ENCODE measurements at places on chromosomes 3 and 15.
A peak's percentile ranks its signal among the peaks of the same experiment; 100 is the strongest.

- DNase-seq, result no peak
These were observed 23.5 kb upstream of the APEH start for GRCh38 chr3:49650637-49651036.

- DNase-seq, result no peak
These were observed 435.6 kb downstream of the GOLGA6L6 start for GRCh38 chr15:20106026-20106425.

DNA sequence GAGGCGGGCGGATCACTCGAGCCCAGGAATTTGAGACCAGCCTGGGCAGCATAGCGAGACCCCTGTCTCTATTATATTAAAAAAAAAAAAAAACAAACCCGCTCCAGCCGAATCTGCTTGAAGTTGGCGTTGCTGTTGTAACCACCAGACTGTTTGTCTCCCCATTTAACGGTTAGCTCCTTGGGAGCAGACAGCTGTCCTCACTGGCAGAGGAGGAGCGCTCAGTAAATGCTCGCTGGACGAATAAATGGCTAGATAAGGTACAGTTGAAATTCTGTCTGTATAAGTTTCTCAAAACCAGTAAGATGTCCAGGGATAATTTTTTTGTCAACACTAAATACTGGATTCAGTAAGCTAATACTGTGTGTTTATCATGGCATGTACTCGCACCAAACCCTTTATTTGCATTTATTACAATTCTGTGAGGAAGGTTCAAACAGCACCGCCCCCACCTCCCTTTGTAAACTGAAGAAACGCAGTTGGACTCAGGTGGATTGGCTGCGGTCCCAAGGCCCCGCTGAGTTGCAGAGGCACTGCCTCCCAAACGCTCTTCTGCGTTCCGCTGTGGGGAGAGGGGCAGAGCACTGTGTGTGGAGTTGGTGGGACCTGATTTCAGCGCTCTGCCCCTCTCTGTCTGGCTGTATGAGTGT, 1.1 kb downstream of the RCCD1 start:
- peak; percentile 39 for DNase-seq

DNA sequence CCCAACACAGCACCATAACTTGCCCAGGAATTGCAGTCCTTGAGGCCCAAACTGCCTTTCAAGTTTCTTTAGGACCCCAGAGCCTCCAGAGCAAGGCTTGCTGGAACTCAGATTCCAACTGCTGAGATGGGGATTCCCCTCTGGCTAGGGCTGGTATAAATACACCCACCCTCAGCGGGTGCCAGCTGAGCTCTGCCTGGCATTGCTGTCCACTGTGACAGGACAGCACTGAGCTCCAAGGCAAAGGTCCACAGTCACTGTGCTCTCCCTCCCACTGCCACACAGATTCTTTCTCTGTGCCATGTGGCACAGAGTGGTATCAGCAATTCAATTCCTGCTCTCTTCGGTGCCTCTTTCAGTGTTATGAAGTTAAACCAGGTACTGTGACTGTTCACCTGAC, 304.2 kb upstream of the LMCD1 start:
- no peak for DNase-seq

DNA sequence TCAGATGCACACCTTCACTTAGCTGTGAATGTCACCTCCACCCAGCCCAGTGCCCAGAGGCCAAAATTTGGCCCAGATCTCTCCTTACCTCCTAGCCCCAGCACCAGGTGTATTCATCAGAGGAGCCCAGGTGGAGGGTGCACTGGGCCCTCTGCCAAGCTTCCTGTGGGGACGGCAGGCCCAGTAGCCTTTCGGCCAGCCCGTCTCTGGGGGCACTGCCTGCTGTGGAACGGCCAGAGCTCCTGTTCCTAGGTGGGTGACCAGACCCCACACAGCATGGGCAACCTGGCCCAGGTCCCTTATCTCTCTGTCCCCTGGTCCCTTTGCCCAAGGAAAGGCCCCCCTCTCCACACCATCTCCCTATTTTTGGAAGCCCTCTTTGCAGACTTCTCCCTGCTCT, 67.8 kb downstream of the AAGAB start:
- no peak for DNase-seq

- peak; percentile 6 for DNase-seq
These were observed 27.5 kb downstream of the AQP9 start for GRCh38 chr15:58165661-58166060.

GRCh38 chr15:52682200-52682599, 3.0 kb upstream of the ATOSA start:
- DNase-seq, result no peak

DNA sequence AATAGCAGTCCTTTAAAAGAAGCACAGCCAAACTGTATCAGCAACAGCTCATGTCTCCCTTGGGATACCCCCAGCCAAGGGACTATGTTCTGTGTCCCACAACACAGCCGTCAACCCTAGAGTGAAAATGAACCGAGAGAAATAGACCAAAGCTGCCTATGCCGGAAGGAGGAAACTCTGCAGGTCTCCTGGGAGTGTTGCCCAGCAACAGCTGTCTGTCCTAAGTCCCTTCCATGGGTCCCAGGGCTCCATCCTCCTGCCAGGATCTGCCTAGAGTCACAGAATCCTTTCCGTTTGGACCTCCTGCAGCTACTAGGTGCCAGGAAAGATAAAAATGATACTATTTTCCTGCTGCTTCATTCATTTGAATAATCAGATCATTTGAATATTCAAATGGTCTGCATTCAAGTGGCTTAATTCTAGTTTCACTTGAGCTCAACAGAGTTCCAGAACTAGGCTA, 53.1 kb downstream of the TRANK1 start:
- DNase-seq, result no peak

DNA sequence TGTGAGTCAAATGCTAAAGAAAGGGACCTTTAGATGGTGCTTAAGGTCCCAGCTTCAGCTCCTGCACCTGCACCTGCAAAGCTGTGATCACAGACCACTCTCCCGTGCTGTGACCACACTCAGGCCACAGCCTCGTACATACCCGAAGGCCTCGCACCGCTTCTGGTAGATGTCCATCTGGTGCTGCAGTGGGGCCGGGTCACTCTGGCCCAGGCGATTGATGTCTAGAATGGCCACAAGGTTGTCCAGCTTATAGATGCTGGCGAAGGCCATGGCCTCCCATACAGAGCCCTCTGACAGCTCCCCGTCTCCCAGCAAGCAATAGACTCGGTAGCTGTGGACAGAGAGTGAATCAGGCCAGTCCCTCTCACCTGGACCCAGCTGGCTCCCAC, 21.0 kb downstream of the TKT start:
- no peak for DNase-seq

DNA sequence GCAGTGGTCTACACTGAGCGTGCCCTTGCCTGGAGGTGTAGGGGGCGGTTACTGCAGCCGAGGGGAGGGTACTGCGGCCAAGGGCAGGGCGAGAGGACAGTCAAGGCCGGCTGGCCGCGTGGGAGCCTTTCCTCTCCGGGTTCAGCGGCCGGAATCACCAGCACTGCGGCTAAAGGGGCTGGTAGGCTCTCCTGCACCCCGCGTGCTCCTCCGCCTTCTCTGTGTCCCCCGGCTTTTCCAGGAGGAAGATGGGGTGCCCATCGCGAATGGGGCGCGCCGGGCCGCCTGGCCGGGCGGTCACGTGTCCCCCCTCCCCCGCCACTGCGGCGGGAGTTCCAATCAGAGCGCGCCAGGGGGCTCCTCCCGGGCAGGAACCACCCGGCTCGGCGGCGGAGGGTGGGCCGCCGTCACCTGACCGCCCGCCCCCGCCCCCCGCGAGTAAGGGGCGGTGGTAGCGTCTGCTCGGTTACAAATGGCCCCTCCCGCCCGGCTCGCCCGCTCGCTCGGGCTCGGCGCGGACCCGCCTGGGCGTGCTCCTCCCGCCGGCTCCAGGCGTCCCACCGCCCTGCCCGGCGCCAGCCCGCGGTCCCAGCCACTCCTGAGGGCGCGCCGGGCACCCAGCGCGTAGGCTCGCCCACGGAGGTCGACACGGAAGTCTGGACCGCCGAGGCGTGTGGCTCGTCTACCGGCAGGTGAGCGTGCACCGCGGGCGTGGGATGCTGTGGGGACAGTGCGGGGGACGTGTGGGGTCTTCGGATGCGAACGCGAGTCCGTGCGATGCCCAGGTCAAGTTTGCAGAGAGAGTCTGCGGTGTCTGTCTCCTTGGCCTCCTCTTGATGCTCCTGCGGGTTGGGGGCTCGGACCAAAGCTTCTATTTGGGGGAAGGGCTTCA, 242.6 kb upstream of the TOPAZ1 start:
- peak; percentile 48 for DNase-seq

GRCh38 chr3:10344147-10344943, 23.4 kb upstream of the SEC13 start:
- no peak for DNase-seq

GRCh38 chr15:76912430-76912829, 7.3 kb upstream of the SCAPER start:
- DNase-seq, result no peak

DNA sequence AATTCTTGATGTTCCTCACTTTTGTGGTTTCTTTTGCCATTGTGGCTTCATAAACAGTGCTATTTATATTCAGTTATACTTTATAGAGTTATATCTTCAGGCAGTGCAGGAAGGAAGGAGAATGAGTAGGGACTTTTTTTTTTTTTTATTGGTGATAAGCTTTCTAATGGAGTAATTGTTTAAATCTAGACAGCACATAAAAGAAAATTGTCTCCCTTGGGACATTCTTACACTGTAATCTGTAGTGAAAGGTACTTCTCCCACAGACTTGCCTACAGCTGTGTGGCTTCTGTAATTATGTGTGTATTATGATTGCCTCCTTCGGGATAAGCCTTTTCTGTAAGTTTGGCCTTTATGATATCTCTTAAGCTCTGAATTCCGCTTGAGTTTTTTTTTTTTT, 41.6 kb downstream of the WDR76 start:
- DNase-seq, result no peak

- peak; percentile 13 for DNase-seq
These were observed 98.2 kb upstream of the TJP1 start for GRCh38 chr15:29920515-29920914.

DNA sequence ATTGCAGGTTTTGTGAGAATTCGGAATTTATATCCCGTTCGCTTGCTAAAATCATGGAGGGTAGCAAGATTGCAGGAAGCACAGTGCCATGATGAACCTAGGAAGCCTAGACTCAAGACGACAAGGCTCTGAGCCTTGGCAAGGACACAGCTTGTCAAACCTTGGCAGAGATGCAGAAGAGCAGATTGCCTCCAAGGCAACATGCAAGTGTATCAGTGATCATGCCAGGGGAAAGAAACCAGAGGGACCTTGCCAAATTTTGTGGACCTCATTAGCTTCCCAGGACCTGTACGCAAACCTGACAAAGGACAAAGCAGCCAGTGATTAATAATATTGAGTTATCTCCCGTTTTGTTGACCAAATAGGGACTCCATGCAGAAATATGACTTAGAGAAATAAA, 159.7 kb downstream of the GOLIM4 start:
- no peak for DNase-seq

GRCh38 chr3:160842021-160843005, 86.3 kb downstream of the PPM1L start:
- no peak for DNase-seq

GRCh38 chr3:106281221-106281620, 412.4 kb upstream of the CBLB start:
- no peak for DNase-seq

DNA sequence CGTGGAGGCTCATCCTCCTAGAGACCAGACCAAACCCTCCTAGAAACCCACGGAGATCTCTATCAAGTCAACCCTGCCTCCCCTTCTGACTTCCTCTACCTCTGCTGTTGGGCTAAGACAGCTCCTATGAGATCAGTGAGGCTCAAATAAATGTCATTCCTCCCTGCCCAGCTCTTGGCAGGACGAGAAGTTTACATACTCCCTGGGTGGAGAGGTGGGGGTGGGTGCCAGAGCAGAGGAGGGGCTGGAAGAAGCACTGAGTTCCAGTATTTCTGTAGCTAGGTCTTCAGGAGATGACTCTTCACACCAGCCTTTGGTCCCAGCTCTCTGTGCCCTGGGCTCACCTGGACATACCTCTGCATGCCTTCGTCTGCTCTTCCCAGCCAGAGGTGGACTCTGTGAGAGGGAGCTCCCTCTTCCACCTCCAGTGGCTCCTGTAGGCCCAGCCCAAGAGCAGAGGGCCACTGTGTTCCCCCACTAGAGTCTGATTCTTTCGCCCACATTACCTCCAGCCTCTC, 42.4 kb upstream of the TLE3 start:
- DNase-seq, result no peak

GRCh38 chr3:176937994-176938393, 259.3 kb downstream of the TBL1XR1 start:
- no peak for DNase-seq

GRCh38 chr3:151426341-151426657, 34.6 kb downstream of the IGSF10 start:
- no peak for DNase-seq

GRCh38 chr3:191283400-191283799, 45.8 kb upstream of the CCDC50 start:
- DNase-seq, result no peak

DNA sequence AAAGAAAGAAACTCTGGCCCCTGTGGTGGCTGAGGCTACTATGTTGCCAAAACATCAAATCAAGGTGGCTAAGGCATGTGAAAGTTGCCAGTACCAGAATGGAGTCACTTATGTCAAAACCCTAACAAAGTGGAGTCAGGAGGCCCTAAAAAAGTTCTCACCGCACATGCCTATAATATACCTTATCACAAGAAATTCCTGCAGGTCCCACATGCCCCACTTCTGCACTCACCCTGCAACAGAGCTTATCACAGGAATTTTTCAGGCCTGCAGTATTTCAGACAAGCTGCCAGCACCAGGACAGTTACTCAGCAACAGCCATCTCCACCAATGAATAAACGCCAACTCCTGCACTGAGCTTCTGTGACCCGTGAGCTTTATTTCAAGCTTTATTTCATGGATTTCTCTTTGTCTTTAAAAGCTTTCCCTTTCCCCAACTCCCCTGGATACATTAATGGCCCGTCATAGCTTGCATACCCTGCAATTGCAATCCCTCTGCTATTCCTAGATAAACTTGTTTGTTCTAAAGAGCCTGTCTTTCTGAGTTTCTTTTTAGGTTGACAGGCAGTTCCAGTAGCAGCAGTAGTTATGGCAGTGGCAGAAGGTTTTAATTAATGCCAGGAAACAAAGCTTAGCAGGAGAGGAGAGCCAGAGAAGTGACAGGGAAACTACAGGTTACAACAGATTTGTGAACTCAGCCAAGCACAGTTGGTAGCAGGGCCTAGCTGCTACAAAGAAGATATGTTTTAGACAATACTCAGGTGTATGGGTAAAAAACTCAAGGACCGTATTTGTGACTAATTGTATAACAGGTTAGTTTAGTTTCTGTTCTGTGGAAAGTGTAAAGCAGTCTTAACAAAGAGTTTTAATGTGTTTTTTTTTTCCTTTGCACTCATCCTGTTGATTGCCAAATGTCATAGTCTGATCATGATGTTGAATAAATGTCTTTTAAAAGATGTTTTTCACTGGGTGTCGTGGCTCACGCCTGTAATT, 15.9 kb upstream of the TMEM42 start:
- DNase-seq, result no peak

GRCh38 chr15:39926526-39926925, 6.5 kb upstream of the GPR176 start:
- DNase-seq, result no peak

- no peak for DNase-seq
These were observed 10.3 kb upstream of the MUSTN1 start for GRCh38 chr3:52845157-52845556.

- DNase-seq, result no peak
These were observed 524.9 kb downstream of the ZNF385D start for GRCh38 chr3:21226086-21226485.
